PC-9 (cell line): ENCODE measurements at places on chromosomes 1 and 21. TPM values are rescaled to one million over a fixed set of nuclear protein-coding genes. Genes with fewer than 3 reads are reported as not detected.

- H3K27me3 ChIP-seq = no peaks in the 10 kb centered on the region
- H3K27ac ChIP-seq = no peak within 1 kb of the TSS
- no peak within 1 kb of the TSS for H3K4me3 ChIP-seq
- no peaks in the 10 kb centered on the region for H3K36me3 ChIP-seq
Observed at GRCh38 chr1:241957692-241958494, at the start of gene BECN2. BECN2 (plus strand) TSS chr1:241957767; CDS start chr1:241957767, 0 bp downstream.

DNA sequence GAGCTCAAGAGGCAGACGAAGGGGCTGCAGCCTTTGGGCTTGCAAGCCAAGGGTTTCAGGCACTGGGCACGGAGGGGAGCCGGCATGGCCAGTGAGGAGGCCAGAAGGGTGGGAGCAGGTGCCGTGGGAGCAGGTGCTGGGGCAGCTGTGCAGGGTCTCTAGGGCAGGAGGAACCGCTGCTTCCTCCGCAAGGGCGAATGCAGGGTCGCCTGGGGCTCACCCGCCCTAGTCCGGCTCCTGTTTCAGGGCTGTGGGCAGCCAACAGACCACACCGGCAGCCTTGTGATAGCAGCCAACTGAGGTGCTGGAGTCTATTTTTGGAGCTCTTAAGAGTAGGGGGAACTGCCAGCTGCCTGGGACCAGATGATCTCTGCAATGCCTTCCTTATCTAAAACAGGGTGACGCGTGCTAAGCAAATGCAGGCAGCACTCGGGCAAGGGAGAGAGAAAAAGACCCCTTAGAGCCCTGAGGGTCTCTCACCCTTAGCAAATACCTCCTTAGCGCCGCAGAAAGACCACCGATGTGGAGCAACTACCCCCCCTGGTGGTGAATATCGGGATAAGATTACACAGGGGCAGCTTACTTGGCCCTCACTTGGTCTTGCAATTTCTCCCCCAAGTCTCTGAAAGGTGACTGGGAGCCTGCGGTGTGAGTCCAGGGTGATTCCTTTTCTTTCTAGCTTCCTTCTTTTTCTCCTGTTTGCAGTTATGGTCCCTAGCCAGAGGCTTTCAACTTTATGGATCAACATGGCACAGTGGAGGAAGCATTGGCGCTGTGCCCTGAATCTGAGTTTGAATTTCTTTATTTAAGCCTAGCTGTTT, 20.7 kb upstream of the MAPKAPK2 start:
- H3K27ac ChIP-seq = no peak overlapping the region
- no peak overlapping the region for H3K4me3 ChIP-seq
- peak; percentile 59 for DNase-seq
- H3K4me1 ChIP-seq = no peaks in the 10 kb centered on the region
- H3K27me3 ChIP-seq = 0 out of 2 replicates have a peak, but pooled peaks cover 8% of the 10 kb centered on the region

- DNase-seq = no peak
- H3K36me3 ChIP-seq = no peaks in the 10 kb centered on the region
- no peak overlapping the region for H3K27ac ChIP-seq
Observed at GRCh38 chr1:29120947-29121485, 2.7 kb downstream of the TMEM200B start.

DNA sequence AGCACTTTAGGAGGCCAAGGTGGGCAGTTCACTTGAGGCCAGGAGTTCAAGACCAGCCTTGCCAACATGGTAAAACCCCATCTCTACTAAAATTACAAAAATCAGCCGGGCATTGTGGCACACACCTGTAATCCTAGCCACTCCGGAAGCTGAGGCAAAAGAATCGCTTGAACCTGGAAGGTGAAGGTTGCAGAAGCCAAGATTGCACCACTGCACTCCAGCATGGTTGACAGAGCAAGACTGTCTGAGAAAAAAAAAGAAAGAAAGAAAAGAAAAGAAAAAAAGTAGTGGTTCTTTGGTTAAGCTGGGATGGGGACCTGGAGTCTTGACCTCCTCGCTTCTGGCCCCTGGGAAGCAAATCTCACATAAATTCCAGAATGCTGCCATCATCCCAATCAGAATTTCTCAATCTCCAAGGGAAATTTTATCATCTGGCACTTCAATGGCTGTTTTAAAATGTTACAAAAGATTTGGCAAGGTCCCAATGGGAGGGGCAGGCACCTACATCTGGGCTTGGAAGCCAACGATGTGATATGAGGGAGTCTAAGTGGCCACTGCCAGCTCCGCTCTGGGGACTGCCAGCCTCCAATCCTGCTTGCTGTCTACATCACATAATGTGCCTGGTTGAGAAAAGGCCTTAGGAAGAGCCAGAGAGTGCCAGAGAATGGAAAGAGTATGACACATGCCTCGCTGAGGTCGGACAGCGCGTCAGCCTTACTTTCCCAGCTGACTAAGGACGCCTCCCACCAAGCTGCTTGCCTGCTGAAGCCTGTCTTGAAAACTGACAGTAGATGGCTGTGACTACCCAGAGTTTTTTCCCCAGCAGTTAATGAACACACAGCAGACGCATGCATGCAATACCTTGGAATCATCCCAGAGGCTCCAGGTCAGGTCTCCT, 42.1 kb upstream of the SRP9 start:
- no peaks in the 10 kb centered on the region for H3K27me3 ChIP-seq
- H3K4me1 ChIP-seq = peaks cover 63% of the 10 kb centered on the region
- H3K36me3 ChIP-seq = no peaks in the 10 kb centered on the region
- peak overlapping the region; percentile 86 for H3K27ac ChIP-seq
- DNase-seq = peak; percentile 90
- peak overlapping the region; percentile 18; the same call in 1 of the 2 replicates for H3K4me3 ChIP-seq

- peak overlapping the region; percentile 83 for H3K27ac ChIP-seq
- no peaks in the 10 kb centered on the region for H3K27me3 ChIP-seq
- peaks cover 22% of the 10 kb centered on the region for H3K4me1 ChIP-seq
- H3K4me3 ChIP-seq = peak overlapping the region; percentile 78
- DNase-seq = peak; percentile 65
Observed at GRCh38 chr1:52403566-52404115, 582 bp downstream of the ORC1 start.

GRCh38 chr1:98299861-98300260, 361.7 kb upstream of the SNX7 start:
- DNase-seq = no peak
- no peaks in the 10 kb centered on the region for H3K27me3 ChIP-seq
- no peak overlapping the region for H3K27ac ChIP-seq
- H3K4me1 ChIP-seq = no peaks in the 10 kb centered on the region
- no peak overlapping the region for H3K4me3 ChIP-seq
- H3K36me3 ChIP-seq = no peaks in the 10 kb centered on the region

DNA sequence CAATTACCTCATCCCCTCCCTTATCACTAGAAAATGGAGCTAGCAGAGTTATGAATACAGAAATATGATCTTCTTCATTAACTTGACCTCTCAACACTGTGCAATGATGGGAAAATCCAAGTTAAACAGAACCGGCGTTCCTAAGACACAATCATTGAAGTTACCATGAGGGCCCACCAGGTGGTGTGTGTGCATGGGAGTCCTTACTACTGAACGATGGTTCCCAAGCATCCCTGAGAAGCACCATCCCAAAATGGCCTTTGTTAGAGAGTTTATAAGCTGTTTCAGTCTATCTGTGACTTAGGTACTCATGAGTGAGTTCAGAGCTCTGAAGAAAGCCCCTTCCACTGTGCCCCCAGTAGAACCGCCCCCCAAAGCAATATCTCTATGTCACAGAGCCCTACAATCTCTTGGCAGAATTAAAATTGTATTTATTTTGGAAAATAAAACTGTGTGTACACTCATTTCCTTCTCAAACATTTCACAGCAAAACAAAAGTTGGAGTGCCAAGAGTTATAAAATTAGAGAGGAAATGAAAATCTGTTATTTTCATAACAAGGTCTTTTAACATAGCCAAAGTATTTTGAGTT, 56.8 kb downstream of the PLD5 start:
- DNase-seq = peak; percentile 15
- H3K36me3 ChIP-seq = no peaks in the 10 kb centered on the region
- H3K4me1 ChIP-seq = no peaks in the 10 kb centered on the region

DNA sequence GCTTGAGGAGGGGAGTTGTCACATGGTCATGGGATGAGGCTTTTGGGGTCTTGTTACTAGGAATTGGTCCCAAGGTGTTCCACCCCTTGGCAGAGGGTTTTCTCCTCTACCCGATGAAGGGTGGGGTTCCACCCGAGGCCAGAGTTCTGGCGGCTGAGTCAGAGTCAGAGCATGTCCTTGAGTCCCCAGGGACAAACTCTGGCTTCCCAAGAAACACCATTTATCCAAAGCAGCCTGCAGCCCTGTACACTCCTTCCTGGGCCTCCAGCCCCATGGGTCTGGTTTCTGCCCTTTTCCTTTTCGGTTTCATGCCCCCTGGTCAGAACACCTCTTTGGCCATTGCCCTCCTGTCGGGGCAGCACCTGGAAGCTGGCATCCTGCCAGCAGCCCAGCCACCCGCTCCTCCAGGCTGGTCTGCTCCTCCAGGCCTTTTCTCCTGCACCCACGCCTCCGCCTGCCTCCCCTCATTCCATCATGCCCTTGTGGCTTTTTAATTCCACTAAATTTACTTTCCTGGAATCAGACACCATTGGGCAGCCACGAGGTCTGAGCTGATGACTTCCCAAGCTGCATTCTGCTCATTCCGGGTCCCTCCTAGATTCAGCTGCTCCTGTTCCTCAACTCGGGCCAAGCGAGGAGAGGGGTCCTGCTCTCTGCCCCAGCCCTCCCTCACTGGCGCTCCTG, 301.7 kb upstream of the VAMP3 start:
- H3K27ac ChIP-seq = no peak overlapping the region
- H3K4me3 ChIP-seq = no peak overlapping the region
- no peak for DNase-seq
- no peaks in the 10 kb centered on the region for H3K4me1 ChIP-seq

- no peaks in the 10 kb centered on the region for H3K27me3 ChIP-seq
- no peaks in the 10 kb centered on the region for H3K36me3 ChIP-seq
- no peaks in the 10 kb centered on the region for H3K4me1 ChIP-seq
- no peak for DNase-seq
- H3K4me3 ChIP-seq = no peak overlapping the region
Observed at GRCh38 chr1:210730023-210730422, 401.3 kb downstream of the HHAT start.

- H3K27ac ChIP-seq = peak overlapping the region; percentile 86
- no peaks in the 10 kb centered on the region for H3K27me3 ChIP-seq
- peaks cover 22% of the 10 kb centered on the region for H3K36me3 ChIP-seq
- peak overlapping the region; percentile 99 for H3K4me3 ChIP-seq
- no peak for DNase-seq
Observed at GRCh38 chr1:33348194-33348593, 27.3 kb upstream of the A3GALT2 start.

DNA sequence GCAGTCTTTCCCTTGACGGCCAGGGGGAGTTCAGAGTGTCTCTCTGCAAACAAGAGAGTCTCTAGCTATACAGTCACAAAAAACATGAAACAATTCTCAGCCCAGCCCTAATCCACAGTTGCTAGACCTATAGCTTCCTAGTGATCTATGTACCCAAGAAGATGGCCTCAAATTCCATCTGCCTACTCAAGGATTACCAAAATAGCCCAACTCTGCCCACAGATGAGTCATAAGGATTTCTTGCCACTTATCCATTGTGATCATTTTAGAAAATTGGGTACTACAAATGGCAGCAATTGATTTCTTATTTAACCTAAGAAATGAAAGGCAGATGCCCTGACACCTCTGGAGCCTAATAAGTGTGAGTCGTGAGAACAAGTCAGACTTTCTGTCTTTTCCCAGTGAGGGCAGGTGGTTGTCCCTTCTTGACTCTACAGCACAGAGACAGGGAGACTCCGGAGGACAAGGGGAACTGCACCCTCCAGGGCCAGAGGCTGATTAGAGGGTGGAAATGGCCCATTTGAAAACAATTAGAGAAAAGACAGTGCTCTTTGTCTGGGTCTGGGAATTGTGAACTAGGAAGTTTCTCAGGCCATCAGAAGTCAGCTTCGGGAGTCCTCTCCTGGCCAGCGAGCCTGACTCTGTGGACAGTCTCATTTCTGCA, 65.4 kb downstream of the ABCA4 start:
- peaks cover 39% of the 10 kb centered on the region for H3K4me1 ChIP-seq
- H3K27me3 ChIP-seq = no peaks in the 10 kb centered on the region
- no peak for DNase-seq
- H3K36me3 ChIP-seq = no peaks in the 10 kb centered on the region

The MAD2L2 gene
- total RNA-seq = 52.9 and 58.9 TPM in 2 replicates

The SELL gene
- 6.5 and 6.7 TPM in 2 replicates for total RNA-seq
